ENCODE measurements at places on chromosomes 4 and X.

GRCh38 chrX:39981946-39982345, 115.8 kb downstream of the BCOR start:
- DNase-seq: no peak

DNA sequence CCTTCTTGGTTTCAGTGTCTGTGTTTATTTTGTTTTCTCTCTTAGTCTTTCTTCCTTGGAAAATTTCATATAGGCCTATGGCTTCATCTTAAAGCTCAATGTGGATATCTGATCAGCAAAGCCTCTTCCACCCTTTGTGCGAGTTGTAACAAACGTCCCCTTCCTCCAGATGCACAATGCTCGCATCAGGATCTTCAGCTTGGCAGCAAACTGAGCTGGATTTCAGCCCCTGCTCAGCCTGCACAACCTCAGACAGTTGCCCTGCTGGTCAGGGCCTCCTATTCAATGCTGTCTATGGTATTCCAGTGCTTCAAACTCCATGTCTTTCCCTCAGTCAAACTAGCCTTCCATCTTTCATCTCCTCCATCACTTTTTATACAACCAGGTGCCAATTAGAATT, 309.4 kb downstream of the ARHGAP24 start:
- DNase-seq: no peak

- no peak for DNase-seq
Observed at GRCh38 chr4:68469482-68469881, 22.2 kb downstream of the TMPRSS11E start.

- DNase-seq: no peak
Observed at GRCh38 chr4:76931087-76931486, 18.5 kb upstream of the SEPTIN11 start.

DNA sequence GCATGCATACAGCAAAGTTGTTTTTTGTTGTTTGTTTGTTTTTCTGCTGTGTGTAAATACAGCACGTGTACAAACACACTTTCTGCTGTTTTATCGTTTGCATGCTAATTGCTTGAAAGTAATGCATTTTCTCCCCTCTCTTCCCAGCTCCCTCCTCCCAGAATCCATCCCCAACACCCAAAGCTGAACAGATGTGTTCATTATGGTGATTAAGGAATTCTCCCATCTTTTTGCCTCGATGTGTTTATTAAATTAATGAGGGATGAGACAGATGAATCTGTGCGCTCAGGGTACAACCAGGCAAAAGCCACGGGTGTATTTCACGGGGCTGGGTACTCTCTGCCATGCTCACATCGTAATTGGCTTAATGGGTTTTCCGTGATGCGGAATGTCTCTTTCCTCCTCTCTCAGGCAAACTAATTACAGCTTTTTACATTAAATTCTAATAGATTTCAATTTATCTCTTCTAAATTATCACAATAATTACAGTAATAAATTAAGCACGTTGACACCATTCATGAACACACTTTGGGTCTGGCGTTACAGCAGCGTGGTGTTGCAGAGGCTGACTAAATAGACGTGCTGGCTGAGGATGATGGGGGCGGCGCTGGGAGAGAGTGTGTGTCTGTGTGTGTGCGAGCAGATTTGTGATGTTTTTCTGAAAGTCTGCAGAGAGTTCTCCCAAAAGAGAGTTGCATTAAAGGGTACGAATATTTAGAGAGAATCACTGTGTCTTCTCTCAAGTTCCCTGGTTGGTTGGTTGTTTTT, 117.7 kb downstream of the CRLF2 start:
- DNase-seq: no peak

DNA sequence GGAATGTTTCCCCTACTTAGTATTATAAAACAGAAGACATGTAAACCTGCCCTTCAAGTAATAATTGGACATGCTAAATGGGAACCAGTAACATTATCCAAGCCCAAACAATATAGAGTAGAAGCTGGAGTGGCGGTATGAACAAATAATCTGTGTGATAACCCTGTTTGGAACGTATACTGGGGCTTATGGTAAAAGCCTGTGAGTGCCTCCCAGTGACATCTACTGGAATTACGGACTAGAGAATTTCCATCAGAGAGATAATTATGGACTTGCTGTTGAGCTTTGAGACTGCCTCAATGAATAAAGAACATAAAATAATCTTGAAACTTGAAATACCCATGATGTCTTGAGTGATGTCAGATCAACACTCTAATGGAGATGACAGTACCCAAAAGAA, 406.3 kb upstream of the GRIA3 start:
- no peak for DNase-seq

DNA sequence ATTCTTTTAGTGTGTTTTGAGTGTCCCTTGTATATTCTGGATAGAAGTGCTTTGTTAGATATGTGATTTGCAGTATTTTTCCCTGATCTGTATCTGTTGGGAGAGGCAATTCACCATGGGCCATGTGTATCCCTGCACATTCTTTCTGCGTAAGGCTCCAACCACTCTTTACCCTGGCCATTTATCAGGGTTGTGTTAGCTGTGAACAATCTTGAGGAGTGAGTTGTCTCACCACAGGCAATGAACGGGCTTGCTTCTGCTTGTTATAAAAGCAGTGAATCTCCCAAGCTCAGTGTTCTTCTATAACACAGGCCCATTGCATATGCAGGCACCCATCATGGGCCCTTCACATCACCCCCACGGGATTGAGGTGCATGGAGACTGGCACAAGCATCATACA, 18.9 kb upstream of the SMIM10 start:
- DNase-seq: no peak

Measured in BJ (cell line).